ENCODE measurements at places on chromosomes 7 and 10.

GRCh38 chr10:18204039-18204835 is 64.0 kb downstream of the CACNB2 start:
- no peak for DNase-seq

GRCh38 chr10:107091126-107091525 is 73.4 kb downstream of the SORCS1 start:
- no peak for DNase-seq

DNA sequence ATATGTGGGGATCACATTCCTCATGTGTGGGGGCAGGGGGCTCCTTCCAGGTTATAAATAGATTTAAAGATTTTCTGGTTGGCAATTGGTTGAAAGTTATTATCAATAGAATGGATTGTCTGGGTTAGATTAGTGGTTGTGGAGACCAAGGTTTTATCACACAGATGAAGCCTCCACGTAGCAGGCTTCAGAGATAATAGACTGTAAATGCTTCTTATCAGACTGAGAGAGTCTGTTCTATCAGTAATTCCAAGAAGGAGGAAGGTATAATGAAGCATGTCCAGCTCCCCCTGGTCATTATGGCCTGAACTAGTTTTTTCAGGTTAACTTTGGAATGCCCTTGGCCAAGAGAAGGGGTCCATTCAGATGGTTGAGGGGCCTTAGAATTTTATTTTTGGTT is 117.7 kb upstream of the FGFR2 start:
- no peak for DNase-seq

GRCh38 chr7:39144420-39144819 is 166.7 kb downstream of the POU6F2 start:
- no peak for DNase-seq

DNA sequence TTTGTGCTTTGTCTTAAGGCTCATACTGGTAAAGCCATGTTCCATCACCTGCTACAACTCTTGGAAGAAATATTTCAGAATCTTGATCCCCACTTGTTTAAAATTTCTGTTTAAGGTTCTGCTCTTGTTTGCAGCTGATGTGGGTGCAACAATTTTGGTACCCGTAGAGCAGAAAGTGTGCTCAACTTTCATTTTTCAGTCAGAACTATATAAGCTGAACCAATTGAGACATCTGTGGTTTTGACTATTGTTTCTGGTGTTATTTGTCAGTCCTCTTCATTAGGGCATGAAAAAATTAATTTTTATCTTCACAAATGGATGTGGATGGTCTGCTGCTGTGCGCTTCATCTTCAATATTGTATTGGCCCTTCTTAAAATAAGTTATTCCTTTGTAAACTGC is 10.9 kb downstream of the MGAM start:
- DNase-seq: no peak

DNA sequence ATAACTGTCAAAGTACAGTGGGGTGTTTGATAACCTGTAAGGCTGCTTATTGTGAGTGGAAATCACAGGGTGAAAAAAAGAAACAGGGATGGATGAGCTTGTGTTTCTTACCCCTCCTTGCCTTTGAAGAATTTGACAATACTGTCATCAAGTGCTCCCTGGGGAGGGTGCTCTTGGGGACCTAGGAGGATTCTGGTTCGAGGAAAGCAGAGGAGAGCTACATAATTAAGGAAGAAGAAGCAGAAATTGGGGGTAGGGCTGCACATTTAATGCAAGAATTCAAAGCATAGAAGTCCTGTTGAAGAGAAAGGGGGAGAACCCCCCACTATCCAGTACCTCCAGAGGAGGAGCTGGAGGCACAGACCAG is 208.1 kb upstream of the PHYHIPL start:
- no peak for DNase-seq

All from fibroblast of skin of right quadriceps (primary cell).